ENCODE measurements at places on chromosomes 7 and 10.

GRCh38 chr7:25180946-25181345, 47.3 kb downstream of the NPVF start:
- DNase-seq, result no peak

- DNase-seq, result no peak
Observed at GRCh38 chr7:136370137-136370536, 393.0 kb upstream of the MTPN start.

GRCh38 chr7:111827863-111828504, 265.7 kb upstream of the IMMP2L start:
- peak; percentile 39 for DNase-seq

GRCh38 chr10:114502074-114502473, 97.8 kb upstream of the AFAP1L2 start:
- DNase-seq, result no peak

- no peak for DNase-seq
Observed at GRCh38 chr7:140597428-140597949, 43.1 kb downstream of the DENND2A start.

DNA sequence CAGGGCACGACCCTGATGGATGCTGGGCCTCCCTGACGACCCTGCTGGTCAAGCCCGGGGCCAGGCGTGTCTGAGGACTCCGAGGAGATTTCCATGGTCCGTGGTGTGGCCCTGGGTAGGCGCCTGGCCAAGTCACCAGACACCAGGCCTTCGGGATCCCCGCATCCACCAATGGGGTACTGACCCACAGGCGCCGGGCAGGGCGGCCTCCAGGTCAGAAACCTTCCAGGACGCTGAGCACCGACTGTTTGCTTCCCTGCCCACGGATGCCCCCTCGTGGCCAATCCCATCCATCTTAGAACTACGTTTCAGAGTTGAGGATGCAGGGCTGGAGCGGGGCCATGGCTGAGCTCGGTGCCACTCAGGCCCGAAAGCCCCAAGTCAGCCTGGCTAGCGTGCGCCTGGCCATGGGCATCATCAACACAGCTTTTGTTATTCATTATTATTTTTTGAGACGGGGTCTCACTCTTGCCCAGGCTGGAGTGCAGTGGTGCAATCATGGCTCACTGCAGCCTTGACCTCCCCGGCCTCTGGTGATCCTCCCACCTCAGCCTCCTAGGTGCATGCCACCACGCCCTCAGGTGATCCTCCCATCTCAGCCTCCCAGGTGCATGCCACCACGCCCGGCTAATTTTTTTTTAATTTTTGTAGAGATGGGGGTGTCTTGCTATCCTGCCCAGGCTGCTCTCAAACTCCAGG, 7.1 kb upstream of the AMZ1 start:
- peak; percentile 44 for DNase-seq

DNA sequence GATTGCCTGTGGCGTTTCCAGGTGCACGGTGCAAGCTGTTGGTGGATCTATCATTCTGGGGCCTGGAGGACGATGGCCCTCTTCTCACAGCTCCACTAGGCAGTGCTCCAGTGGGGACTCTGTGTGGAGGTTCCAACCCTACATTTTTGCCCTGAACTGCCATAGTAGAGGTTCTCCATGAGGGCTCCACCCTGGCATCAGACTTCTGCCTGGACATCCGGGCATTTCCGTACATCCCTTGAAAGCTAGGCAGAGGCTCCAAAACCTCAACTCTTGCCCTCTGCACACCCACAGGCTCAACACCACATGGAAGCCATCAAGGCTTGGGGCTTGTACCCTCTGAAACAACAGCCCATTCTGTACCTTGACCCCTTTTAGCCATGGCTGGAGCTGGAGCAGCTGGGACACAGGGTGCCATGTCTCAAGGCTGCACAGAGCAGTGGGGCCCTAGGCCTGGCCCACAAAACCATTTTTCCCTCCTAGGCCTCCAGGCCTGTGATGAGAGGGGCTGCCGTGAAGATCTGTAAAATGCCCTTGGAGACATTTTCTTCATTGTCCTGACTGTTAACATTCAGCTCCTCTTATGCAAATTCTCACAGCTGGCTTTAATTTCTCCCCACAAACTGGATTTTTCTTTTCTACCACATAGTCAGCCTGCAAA, 10.0 kb upstream of the FGL2 start:
- DNase-seq, result no peak
